EL (cell line): ENCODE measurements at places on chromosomes 6 and 20.

- peak; percentile 9 for DNase-seq
Observed at GRCh38 chr6:133837801-133838349, 51.0 kb upstream of the TCF21 start.

DNA sequence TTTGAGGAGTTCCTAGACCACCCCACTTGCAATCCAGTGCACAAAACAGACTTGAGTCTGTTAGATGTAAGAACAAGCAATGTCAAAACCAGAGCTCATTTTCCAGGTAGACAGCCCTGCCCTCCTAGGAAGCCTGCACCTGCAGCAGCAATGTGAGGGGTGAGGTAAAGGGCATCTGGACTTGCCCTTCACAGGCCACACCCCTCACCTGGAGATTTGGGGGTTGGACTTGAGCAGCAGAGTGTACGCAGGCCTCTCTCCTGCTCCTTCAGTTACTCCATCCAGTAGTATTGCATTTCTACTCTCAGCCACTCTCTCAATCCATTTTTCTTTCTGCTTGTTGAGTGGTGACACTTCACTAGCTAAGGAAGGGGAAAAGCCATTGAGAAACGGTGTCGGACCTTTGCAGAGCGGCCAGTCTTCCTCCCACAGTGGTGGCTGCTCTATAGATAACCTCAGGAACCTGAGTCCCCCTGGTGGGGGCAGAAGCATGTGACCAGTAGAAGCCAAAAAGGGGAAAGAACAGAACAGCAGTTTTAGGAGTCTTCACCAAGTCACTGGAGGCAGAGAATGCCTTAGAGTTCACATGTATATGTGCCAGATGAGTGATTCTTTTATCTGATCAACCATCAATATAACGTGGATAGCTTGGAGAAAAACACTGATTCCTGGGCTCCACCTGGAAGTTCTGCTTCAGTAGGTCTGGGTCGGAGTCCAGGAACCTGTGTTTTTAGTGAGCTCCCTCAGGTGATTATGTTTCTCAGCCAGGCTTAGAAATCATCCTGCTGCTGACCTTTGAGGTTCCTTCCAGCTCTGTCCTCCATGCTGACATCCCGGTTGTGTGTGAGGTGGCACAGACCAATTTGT is 28.0 kb downstream of the ARFGEF2 start:
- DNase-seq: no peak

GRCh38 chr20:38005903-38006302 is 27.4 kb downstream of the TTI1 start:
- DNase-seq: no peak

- no peak for DNase-seq
Observed at GRCh38 chr20:44223721-44224120, 13.2 kb upstream of the OSER1 start.

DNA sequence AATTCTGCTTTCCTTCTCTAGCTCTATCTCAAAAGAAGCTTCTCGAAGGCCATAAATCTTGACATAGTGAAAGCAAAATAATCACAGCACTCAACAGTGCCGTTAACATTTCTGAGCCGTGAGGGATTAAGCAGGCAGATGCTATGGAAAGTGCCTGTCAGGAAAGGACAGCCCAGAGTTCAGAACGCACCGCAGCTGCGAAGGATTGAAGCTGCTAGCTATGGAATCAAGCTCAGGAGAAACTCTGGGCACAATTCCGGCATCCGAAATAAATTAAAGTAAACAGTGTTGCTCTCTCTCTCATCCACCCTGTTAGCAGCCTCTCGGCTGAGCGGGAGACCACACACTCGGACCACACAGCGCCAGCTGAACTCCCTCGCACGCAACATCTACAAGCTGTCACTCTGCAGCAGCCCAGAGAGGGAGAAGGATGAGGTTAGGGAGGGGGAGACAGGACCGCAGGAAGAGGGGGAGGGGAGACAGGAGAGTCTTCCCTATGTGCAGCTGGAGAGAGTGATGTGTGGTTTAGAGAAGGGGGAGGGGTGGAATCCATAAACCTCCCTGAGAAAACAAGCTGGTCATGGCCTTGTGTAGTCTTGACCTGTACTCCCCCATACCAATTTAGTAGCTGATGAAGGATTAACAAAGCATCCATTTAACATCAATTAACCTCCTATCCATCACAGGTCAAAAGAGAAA is 9.0 kb downstream of the EXOC2 start:
- DNase-seq: peak; percentile 83
